ENCODE measurements at places on chromosomes 5 and 9.
A peak's percentile ranks its signal among the peaks of the same experiment; 100 is the strongest.

DNA sequence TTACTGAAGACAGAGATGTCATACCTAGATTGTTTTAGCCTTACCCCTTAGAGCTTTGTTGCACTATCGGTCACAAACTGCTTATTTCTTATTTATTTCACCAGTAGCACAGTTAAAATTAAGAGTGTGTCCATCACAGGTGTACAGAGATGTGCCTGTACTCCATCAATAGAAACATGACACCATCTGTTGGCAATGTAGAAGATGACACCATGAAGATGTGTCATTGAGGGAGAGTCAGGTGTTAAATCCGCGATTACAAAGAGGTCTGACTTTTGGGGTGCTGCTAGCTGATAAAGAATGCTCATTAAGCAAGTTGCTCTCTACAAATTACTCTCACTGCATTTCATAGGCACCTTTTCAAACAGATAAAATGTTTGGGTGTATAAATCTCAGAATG is 164.4 kb downstream of the SMARCA2 start:
- no peak for DNase-seq

- no peak for DNase-seq
Measured at GRCh38 chr5:17192191-17192590, 25.2 kb upstream of the BASP1 start.

DNA sequence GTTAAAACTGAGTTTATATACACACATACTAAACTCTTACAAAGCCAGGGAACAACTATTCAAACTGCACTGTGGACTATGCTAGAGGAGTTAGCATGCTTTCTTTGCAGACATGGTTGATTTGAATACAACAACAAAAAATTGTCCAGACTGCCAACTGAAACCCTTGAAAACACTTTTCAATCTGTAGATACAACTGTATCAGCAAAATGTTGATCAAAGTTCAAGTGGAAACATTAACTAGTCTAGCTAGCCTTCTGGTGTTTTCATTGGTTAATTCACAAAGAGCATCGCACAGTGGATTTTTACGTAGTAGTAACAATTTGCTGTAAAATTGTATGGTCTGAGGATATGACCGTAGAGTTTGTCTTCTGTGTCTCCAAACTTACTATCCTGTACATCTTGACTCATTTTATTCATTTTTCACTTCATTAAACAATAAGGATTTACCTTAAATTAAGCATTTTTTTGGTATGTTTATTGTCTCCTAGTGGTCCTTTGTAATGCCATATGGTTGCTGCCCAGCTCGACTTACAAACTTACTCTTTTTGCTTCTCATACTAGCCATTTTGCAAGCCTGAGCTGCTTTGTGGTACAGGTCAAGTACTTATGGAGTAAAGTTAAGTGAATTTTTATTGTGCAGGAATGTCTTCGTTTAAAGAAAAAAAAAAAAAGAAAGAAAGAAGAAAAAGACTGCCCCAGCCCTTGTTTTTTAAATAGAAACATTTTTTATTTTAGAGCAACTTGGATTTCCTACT is 123.4 kb downstream of the ZCCHC7 start:
- DNase-seq = no peak

- no peak for DNase-seq
Measured at GRCh38 chr9:14932641-14933040, 22.4 kb upstream of the FREM1 start.

DNA sequence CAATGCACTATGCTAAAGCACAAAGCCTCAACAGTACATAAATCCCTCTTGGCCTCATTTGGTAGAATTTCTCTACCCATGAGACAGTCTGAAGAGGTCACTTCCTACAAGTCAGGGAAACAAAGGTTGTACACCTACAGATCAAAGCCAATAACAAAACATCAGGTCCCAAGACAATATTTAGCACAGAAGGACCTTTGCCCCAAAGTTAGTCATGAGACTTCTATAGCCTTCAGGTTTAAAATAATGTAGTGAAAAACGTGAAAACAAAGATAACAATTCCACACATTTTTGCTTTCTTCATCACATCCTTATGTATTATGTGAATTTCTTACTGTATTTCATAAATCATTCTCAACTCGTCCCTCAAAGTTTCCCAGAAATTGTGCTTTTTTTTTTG is 15.8 kb downstream of the AFF4 start:
- DNase-seq = peak; percentile 40

DNA sequence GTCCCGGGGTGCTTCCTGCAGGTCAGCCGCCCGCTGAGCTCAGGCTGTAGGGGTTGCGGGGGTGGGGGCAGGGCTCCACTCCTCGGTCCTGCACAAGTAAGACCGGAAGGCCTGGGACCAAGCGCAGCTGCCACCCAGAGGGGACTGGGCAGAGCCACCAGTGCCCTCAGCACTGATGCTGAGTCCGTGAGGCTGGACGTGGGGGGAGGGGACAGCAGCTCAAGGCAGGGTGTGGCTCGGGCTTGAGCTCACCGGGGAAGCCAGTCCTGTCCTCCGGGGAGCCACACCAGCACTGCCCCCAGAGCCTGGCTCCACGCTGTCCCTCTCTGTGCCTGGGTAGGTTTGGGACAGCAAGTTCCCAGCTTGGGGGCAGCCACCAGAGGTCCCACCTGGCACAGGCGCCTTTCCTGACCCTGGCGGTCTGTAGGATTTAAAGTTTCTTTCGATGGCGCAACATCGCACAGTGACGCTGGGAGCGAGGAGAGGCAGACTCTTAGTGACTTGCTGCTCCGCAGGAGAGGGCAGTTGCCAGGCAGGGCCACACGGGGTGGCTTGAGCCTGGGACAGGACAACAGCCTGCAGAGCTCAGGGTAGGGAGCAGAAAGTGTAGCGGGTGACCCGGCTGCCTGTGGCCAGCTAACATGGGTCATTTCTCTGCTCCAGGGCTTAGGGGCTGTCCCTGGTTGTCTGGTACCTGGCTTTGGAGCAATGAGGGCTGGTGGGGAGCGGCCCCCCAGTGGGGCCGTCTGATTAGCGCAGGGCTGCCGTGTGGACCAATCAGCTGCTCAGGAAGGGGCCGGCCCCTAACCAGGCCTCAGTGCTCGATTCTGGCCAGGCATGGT is 5.7 kb downstream of the LCN1 start:
- no peak for DNase-seq

DNA sequence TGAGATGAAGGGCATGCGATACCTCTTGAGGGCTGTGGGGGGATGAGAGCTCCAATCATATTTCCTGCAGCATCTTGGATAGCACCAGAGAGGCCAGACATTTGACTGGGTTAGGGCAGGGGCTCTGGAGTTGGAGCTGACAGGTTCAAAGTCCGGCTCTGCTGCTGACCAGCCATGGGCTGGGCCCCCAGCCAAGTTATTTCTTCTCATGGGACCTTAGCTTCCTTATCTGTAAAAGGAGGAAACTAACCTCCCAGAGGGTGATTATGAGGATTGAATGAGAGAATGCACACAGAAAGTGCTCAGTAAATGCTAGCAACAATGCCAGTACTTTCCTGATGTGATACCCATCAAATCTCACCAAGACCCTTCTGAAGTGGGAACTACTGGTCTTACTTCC is 65.2 kb upstream of the SLC25A51 start:
- DNase-seq = peak; percentile 30

GRCh38 chr5:143896516-143896915 is 84.6 kb downstream of the HMHB1 start:
- peak; percentile 53 for DNase-seq

DNA sequence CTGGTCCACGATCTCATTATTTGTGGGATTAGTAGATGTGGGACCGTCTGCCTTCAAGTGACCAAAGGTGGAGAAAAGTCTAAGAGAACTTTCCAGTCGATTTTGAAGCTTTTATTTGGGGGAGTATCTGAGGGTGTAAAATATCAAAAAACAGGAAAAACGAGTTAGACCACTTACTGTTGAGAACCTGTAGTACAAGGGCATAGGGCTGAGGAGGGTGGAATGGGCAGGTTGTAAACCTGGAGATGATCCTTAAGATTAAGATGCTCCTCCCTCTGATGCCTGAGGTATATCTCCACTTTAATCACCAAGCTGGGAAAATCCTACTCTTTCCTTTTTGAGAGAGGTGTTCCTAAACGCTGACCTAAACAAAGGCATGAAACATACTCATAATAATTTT is 32.0 kb upstream of the GTF2H2C start:
- no peak for DNase-seq

GRCh38 chr9:257957-258356 is 43.3 kb downstream of the DOCK8 start:
- no peak for DNase-seq

DNA sequence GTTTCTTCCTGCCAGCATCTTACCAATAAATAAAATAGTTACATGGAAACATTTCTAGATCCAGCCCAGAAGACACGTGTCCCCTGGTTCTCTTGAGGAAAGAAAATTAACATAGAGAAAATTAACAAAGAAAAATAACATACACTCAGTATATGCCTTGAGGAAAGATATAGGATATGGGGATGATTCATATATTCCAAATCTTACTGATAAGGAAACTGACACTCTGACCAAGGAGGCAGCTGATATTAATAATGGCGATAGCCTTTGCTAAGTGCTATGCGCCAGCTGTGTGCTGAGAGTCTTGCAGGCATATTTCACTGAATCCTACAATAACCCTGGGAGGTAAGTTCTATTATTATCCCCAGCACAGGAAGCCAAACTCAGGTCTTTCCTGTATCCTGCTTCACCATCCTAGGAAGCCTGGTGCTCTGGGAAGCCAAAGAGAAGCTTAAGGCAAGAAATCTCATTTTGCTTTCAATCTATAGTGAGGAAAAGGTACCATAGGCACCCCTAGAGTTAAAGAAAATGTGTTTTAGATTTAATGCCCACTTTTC is 302.7 kb upstream of the NREP start:
- no peak for DNase-seq

- peak; percentile 90 for DNase-seq
Measured at GRCh38 chr9:35962126-35962906, 4.4 kb upstream of the OR2S2 start.

DNA sequence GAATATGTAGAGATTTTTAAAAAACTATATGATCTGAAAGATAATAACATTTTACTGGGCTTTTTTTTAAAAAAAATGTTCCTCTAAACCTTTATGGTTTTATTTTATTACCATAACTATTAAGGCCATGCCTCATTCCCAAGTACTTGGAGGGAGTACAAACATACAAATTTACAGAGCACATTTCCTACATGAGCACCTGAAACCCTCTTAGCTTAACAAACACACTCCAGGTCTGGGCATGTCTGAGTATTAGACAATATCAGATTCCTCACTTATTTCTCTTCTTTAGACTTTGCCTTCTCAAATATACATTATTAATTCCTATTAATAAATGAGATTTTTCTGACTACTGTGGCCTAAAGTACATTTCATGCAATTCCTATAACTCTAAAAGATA is 319.2 kb downstream of the SLCO4C1 start:
- no peak for DNase-seq

- DNase-seq = no peak
Measured at GRCh38 chr5:119405419-119405818, 46.9 kb upstream of the HSD17B4 start.

DNA sequence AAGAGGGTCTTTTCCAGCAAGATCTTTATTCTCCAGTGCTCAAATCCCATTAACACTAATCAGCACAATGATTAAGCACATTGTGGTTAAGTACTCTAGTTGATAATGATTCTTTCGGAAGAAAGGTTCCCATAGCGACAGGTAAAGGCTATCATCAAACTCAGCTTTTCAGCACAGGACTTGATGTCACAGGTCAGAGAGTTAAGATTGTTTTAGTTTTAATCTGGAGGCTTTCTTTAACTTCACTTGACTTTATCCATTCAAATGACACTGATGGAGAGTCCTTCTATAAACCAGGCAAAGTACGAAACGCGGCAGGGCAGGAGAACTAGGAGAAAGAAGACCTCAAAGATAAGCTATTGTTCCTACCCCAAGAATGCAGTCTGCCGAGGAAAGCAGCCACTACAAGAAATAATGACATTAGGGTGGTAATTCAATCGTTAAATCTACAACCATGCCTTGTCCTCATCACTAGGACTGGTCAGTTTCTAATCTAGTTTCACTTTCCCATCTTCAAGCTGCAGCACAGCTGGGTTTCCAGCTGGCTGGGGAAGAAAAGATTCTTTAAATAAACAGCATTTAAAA is 4.6 kb downstream of the NRG2 start:
- DNase-seq = peak; percentile 39

- DNase-seq = peak; percentile 55
Measured at GRCh38 chr5:151675611-151676313, 11.0 kb downstream of the SPARC start.

DNA sequence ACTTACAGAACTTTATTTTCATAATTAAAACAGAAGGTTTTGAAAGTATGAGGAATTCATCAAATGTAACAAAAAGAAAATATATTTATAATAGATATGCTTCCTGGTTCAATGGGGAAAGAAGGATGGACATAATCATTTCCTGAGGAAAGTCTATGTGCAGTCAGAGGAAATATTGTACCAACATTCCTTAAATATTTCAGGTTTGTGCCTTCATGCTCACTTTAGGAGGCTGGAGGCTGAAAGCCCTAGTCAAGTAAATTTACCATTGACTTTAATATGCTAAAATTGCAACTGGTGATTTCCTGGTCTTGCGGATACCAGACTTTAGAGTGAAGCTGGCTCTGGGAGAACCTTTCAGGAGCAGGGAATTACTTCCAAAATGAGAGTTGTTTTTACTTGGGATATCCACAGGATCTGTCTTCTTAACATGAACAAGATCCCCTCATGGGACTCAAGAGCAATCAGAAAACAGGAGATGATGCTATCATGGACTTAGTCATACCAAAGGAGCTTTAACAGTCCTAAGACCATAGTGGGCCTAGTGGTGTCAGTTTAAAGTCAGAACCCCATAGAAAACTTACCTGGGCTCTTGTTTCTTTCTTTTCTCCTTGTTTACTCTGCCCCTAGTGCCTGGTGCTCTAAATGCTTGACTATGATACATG is 762.8 kb upstream of the GRAMD2B start:
- no peak for DNase-seq

DNA sequence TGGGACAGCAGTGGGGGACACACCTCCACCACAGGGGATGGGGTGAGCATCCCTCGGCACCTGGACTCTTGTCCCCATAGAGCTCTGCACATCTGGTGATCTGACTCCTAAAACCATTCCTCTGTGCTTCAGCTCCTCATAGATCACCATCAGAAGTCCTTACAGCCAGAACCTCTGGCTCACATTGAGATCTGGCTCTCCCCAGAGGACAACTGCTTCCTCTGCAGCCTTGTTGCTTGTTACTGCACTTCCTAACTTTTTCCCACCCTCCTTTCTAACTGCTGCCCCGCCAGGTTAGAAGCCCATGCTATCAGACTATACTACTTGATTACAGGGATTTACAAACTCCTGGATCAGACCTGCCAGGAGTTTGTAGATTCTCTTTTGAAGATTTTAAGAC is 64.5 kb downstream of the ARSB start:
- peak; percentile 37 for DNase-seq

DNA sequence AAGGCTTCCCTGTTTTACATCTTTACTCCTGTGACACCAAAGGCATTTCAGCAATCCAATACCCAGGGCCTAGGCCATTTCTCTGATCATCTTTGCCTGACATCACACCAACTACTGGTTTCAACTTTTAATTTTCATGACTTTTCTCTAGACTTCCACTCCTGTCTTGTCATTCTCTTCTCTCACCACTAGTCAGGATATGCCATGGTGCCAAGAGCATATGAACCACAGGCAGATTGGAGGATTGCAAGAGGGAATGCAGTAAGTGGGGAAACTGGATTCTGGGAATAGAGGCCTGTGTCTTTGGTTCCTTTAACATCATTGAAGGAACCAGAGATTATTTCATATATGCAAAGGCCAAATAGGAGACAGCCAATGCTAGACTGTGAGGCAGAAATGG is 69.3 kb downstream of the ANKRD31 start:
- peak; percentile 17 for DNase-seq
